ENCODE measurements at places on chromosomes 5 and 9.

DNA sequence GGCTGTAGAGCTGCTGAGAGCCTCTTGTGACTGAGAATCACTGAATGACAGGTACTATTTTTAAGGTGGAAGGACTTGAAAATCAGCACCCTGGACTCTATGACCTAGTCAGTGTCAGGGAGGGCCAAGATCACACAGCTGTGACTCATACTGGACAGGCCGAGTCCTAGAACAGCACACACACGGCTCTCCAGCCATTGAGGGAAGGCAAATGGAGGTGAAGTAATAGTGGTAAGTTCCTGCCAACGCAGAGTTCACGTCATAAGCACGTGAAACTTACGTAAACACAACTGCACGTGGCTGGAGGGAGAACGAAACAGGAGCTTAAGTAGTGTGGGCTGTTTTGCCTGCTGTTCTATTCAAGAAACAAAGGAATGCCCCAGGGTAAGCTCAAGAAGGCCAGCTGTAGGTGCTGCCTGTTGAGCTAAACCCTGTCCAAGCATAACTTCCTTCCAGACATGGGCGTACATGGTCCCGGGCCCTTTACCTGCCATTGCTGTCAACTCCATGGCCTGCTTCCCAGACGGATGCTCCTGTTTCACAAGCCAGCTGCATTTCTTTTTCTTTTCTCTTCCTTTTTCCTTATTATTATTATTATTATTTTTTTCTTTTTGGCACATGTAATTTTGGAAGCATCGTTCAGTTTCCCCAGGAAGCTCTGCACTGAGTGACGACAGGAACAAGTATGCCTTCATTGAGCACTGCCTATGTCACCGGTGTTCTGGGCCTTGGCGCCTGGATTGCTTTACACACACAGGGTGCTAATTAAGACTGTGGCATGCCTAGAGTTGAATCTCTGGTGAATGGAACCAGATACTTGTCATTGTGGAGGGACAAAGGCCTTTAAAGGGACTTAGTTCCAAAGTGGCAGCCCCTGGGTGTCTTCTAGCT, 10.2 kb upstream of the LCP2 start:
- DNase-seq: no peak

DNA sequence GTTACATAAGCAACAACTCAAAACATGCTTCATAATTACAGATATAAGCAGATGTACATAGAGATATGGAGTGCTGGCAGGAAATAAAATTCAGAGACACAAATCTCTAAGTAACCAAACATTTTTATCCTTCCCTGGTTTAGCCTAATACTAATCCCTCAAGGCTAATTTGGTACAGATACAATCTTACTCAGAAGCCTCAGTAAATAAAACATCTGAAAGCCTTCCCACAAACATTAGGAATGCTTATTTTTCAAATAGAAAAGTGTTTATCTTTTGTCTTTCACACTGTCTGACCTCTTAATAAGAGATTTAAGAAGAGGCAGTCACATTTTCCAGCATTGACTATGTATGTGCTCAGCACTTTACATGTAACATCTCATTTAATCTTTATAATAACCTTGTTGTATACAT, 399.4 kb downstream of the ARRDC3 start:
- no peak for DNase-seq

GRCh38 chr9:132546148-132547051, 36.0 kb upstream of the BARHL1 start:
- DNase-seq: no peak

GRCh38 chr5:132971483-132972435, 8.3 kb upstream of the AFF4 start:
- no peak for DNase-seq

- no peak for DNase-seq
These were observed 64.6 kb upstream of the ZFR start for GRCh38 chr5:32508806-32509805.
